Endothelial cell of umbilical vein (primary cell): ENCODE measurements at places on chromosomes 16 and 17.

- DNase-seq = no peak
Observed at GRCh38 chr16:19781226-19781625, 63.2 kb downstream of the IQCK start.

- DNase-seq = no peak
Observed at GRCh38 chr17:51188271-51188833, 22.1 kb downstream of the NME2 start.

GRCh38 chr16:85550422-85550864 lies 62.7 kb upstream of the GSE1 start:
- DNase-seq = no peak

DNA sequence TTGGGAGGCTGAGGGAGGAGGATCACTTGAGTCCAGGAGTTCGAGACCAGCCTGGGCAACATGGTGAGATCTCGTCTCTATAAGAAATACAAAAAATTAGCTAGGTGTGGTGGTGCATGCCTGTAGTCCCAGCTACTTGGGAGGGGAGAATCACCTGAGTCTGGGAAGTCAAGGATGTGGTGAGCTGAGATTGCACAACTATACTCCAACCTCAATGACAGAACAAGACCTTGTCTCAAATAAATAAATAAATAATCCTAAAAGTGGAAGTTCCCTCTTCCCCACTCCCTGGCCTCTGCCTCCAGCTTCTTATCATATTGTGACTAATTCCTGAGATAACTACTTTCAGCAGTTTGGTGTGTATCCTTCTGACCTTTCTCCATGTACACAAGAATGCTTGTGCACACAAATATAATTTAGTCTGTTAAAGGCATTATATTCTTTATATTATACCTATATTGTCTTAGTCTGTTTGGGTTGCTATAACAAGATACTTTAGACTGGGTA lies 23.5 kb upstream of the DNAJA2 start:
- DNase-seq = no peak

GRCh38 chr17:75752802-75753513 lies 12.0 kb downstream of the GALK1 start:
- DNase-seq = no peak

DNA sequence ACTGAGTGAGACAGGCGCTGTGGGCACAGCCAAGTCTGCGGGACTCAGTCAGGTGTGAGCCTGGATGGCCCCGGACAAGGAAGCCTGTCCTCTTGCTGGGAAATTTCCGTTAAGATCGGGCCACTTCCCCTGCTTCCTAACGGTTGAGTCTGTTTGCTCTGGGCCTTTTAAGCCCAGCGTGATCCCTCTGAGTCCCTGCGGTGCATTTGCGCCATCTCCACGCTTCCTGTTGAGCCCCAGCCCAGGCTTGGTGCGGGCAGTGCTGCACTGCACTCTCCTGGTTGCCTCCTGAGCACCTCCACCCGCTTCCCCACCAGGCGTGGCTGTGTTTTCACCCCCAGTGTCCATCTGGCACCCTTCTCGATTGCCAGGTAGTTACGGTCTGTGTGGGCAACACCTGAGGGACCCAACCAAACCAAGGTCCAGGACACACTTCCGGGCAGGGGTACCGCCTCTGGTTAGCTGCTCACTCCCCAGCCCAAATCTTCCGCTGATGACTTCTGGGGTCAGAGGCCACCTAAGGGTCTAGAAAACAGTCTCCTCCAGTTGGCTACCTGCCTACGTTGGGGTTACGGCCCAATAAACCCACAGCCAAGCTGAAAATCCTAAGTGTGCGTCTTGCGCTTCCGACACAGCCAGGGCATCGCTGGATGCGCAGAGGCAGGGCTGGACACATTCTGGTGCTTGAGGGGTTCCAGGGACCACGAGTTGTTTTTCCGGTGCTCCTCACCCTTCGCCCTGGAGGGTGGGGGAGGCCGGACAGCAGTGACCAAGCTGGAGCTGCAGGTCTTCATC lies 1.4 kb upstream of the SLC25A10 start:
- no peak for DNase-seq

DNA sequence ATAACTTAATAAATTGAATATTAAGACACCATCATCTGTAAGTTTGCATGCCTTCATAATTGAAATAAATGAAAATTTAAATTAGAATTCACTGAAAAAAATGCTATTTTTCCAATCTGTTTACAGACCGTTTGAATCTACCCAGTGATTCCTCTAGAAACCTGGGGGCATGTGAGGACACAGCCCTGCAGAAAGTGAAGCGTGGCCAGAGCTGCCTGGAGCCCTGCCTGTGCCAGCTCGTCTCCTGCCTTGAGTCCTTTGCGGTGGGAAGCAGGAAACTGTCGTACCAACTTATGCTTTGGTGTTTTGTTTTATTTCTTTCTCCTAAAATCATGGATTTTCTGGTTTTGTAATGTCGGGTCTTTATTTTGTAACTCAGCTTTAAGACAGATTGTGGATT lies 67.8 kb upstream of the FA2H start:
- DNase-seq = no peak

DNA sequence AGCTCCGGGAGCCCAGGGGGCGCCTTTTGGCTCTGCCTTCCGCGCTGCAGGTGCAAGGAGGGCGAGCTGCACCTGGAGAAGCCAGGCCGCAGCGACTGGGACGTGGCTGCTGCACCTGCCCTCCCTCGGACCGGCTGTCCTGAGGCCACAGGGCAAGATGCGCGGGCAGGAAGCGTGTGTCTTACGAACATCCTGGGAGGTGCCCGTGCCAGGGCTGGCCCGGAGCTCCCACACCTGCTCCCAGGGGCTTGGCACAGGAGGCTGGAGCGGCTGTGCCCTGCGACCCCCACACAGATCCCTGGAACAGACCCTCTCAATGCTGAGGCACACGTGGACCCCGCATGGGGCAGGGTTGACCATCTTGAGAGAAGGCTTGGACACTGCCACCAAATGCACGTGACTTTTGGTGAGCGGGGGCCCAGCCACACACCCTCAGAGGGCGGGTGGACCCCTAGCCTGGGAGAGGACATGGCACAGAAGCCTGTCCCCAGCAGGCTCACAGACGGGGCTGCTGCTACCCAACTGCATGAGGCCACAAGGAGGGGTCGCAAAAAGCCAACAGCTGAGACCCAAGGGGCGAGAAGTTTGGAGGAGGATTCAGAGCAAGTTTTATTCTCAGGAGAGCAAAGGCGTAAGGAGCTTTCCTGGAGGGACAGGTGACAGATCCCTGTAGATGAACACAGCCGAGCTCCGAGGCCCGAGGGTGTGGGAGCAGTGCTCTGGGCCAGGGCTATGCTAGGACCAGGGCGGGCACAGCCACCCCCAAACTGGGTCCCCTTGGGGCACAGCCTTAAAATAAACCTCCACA lies 11.4 kb downstream of the NDUFAF8 start:
- DNase-seq = no peak

DNA sequence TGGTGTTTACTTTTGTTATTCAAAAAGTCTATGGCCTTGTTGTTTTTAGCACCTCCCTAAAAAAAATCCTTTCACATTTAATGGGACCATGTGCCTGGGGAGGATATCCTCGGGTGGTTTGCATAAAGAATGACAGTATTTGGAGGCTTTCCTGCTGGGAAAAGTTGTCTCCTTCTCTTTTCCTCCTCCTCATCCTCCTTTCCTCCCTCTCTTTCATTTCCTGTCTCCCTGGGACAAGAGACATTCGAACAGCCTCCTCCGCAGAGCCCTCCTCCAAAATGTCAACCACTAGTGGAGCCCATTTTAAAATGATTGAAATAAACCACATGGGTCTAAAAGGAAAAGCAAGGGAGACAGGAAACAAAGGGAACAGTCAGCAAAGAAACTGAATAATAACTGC lies 67.4 kb downstream of the MYH13 start:
- no peak for DNase-seq

- DNase-seq = peak; percentile 56
Observed at GRCh38 chr17:4130715-4131114, 12.1 kb downstream of the ZZEF1 start.

GRCh38 chr16:26454102-26454501 lies 612.6 kb upstream of the C16orf82 start:
- no peak for DNase-seq

GRCh38 chr17:6497496-6498221 lies 53.4 kb downstream of the PIMREG start:
- no peak for DNase-seq

DNA sequence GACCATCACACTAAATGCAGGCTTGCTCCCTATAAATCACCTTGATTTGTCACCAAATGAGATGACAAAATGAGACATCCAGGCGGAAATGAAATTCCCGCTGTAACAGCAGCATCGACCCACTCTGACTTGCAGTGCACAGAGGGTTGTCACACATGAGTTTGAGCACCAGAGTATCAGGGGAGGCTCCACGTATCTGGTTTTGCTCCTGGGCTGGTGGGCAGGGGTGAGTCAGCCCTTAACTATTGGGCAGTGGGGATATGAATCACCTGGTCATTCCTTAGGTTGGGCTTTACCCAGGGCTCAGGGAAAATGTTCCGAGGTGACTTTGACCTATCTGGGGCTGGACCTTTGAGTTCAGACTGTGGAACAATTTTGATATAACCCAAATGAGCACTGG lies 245.2 kb upstream of the CCL2 start:
- DNase-seq = no peak

DNA sequence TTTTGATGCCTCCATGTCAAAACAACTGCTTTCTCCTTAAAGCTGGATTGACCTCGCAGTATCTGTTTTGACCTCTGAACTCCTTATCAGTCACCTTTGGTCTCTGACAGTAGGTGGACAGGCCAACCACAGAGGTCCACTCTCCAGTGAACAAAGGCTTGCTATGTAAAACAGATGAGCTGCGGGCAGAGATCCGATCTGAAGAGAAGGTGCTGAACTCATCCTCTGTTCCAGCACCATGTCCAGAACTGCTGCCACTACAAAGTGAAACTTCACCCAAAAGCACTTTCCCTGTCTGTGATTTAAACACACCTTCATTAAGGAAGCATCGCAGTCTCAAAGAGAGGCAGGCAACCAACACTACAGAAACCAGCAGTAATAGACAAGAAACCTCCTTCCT lies 117.3 kb upstream of the CORO6 start:
- DNase-seq = peak; percentile 12

DNA sequence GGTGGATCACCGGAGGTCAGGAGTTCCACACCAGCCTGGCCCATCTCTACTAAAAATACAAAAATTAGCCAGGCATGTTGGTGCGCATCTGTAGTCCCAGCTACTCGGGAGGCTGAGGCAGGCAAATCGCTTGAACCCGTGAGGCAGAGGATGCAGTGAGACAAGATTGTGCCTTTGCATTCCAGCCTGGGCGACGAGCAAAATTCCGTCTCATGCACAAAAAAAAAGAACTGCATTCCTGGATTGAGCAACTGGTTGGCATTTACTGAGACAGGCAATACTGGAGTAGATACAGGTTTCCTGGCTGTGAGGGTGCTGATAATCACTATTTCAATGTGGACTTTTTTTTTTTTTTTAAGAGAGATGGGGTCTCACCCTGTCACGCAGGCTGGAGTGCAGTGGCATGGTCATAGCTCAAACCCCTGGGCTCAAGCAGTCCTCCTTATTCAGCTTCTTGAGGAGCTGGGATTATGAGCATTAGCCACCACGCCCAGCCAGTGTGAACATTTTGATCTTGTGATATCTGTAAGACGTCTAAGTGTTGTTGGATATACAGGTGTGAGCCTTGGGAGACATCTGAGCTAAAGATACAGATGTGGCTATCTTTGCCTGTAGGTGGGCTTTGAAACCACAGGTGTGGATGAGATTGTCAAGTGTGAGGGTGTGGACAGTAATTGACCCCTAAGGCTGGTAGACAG lies 5.8 kb downstream of the CYB5D2 start:
- no peak for DNase-seq

- no peak for DNase-seq
Observed at GRCh38 chr17:82029990-82030469, 1.4 kb upstream of the RAC3 start.

DNA sequence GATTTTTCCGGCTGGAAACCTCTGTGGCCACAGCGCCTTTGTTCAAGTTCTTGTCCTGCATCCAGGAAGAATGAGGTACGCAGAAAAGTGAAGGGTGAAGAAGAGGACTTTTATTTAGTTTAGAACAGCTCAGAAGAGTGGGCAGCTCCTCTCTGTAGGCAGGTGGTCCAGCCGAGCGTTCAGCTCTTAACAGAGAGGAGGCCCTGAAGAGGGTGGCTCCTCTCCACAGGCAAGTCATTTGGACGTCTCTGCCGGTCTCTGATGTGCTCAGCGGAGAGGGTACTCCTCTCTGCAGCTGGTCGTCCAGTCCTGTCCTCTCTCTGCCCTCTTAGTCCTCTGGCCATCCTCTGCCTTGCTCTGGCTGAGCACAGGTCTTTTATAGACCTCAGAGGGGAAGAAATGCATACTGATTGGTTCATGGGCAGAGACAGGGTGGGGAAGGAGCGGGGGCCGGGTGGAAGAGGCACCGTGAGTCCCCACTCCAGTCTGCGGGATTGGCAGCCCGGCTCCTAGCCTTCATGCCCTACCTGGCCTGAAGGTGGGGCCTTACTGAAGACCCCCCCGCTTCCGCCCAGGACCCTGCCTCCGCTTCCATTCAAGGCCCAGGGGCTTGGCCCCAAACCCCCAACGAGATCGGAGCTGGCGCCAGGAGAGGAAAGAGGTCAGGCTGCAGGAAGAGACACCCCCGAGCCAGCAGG lies 70.0 kb upstream of the NKD1 start:
- DNase-seq = no peak

DNA sequence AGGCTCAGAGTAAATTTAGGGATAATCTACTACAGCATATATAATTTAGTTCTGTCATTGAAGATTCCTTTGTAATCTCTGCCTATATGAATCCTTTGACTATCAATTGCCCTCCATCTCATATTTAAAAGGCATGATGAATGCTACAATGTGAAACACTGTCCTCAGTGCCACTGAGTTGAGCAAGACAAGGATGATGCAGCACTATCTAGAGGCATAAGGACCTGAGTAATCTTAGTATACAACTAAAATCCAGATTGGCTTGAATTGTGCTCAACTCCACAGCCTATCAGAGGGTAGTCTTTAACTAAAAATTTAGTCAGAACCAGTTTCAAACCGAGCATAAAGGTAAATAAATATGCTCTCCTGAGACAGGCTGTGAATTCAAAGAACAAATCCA lies 11.6 kb upstream of the STRADA start:
- DNase-seq = no peak

- DNase-seq = no peak
Observed at GRCh38 chr17:42857389-42857788, 6.4 kb downstream of the AOC3 start.

DNA sequence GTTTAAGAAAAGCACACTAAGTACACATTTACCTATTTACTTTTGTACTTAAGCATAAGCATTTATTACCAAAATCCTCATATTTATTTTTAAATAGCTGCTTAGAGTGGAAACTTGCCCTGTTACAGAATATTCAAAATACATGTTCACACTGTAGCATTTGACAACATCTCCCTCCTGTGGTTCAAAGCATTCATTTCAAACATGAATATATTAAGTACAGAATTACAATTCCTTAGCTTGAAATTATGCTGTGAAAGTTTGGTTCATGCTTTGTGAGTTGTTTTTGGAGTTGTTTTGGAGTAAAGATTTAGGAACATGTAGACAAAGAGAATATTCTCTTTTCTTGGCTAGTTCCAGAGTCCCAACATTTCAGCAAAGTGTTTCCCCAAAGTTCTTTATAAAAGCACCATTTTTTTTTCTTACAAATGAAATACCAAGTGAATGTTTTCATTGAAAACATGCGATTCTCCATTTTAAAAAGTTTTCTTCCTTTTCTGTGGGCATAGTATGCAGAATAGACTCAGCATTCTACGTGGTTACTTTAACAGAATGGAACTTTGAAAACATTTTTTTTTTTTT lies 33.2 kb downstream of the TUBD1 start:
- DNase-seq = peak; percentile 76
